ENCODE measurements at places on chromosomes 5 and 9. TPM values are rescaled to one million over a fixed set of nuclear protein-coding genes. Genes with fewer than 3 reads are reported as not detected.

DNA sequence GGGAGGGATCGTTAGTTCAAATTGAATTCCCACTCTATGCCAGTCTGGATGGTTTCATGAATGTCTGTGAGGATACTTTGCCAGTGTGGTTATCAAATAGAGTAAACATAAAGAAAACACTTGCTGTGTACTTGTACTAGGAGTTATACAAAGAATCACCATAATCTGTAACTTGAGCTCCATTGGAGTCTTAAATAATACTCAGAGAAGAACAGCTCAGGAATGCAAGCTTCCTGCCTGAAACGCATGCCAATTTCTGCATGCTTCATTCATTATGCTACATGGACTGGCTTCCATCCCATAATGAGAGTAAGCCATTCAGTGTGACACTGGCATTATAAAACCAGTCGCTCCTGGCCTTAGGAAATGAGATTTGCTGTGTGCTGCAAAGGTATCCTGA, 351.4 kb downstream of the SEMA5A start:
- no peak overlapping the region for H3K4me3 ChIP-seq
- H3K27ac ChIP-seq = no peak overlapping the region
- no peak for DNase-seq
- H3K4me1 ChIP-seq = no peaks in the 10 kb centered on the region
- no peaks in the 10 kb centered on the region for H3K27me3 ChIP-seq
- H3K36me3 ChIP-seq = no peaks in the 10 kb centered on the region

DNA sequence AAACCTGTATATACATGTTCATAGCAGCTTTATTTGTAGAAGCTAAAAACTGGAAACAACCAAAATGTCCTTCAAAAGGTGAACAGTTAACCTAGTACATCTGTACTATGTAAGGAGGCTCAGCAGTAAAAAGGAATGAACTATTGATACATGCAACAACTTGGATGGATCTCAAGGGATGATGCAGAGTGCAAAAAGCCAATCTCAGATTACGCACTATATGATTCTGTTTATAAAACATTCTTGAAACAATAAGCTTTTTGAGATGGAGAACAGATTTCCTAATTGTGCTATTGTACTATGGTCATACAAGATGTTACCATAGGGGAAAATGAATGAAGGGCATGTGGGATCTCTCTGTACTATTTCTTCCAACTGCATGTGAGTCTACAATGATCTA, 88.9 kb downstream of the PAM start:
- no peak overlapping the region for H3K27ac ChIP-seq
- no peak overlapping the region for H3K4me3 ChIP-seq
- DNase-seq = no peak
- no peaks in the 10 kb centered on the region for H3K4me1 ChIP-seq
- no peaks in the 10 kb centered on the region for H3K27me3 ChIP-seq

DNA sequence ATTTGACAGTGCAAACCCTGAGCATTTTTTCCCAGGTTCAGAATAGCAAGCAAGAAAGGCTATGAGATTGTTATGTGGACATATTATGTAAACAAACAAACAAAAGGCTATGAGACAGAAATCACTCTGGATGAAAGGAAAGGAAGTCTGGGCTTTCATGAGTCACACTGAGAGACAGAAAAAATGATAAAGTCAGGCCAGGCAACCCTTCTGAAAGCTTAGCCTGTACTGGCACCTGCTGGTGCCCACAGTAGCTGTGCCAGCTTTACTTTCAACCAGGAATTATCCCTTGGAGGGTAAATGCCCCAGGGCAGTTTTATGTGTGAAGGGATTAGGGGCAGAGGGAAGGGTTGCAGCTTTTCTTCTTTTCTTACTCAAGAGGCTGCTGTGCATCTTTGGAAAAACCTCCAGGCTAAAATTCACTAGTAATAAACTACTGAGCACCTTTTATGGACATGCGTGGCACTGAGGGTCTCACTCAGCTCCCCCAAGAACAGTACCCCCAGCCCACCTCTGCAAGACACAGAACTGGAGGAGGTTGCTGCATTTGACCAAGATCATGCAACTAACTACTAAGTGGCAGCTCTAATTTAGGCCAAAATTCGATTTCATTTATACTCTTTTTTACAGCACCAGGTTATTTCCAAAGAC, 41.7 kb downstream of the ACTL7B start:
- no peaks in the 10 kb centered on the region for H3K27me3 ChIP-seq
- no peak overlapping the region for H3K27ac ChIP-seq
- no peaks in the 10 kb centered on the region for H3K36me3 ChIP-seq
- DNase-seq = peak; percentile 58

GRCh38 chr9:118651511-118651910, 717.7 kb downstream of the BRINP1 start:
- H3K36me3 ChIP-seq = no peaks in the 10 kb centered on the region
- H3K4me1 ChIP-seq = no peaks in the 10 kb centered on the region
- no peak overlapping the region for H3K4me3 ChIP-seq
- no peak overlapping the region for H3K27ac ChIP-seq

- no peaks in the 10 kb centered on the region for H3K36me3 ChIP-seq
- H3K27ac ChIP-seq = peak within 1 kb of the TSS; percentile 68
- DNase-seq = peak; percentile 78
- no peaks in the 10 kb centered on the region for H3K27me3 ChIP-seq
Measured at GRCh38 chr5:154850255-154851062, at the start of gene FAXDC2. Gene FAXDC2, minus strand, starts transcription at chr5:154850603. Its CDS starts 12,425 bp downstream, at chr5:154838178.

The RXRA gene
- 18.9 TPM for polyA plus RNA-seq

The IL5 gene
- polyA plus RNA-seq = not detected

DNA sequence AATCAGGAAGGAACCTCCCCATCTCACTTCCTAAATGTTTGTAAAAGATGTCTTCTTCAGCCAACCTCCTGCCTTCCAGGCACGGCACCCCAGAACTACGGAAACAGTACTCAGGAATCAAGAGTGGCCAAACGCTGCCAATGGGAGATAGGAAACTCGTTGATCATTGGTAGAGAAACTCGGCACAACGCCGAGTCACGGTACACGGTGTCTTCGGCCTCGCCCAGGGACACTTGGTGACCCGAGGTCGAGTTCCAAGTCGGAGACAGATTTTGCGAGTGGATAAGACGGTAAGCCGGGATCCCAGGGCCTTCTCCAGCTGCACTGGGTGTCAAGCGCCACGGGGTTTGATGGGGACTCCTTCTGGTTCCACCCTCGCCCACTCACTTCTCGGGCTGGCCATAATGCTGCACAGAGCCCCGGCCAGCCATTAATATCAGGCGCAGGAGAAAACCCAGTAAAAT, 343 bp downstream of the KIAA0825 start:
- peak overlapping the region; percentile 79 for H3K27ac ChIP-seq
- no peaks in the 10 kb centered on the region for H3K36me3 ChIP-seq
- H3K4me1 ChIP-seq = peaks cover 17% of the 10 kb centered on the region
- DNase-seq = peak; percentile 35
- H3K27me3 ChIP-seq = no peaks in the 10 kb centered on the region

The ZNF618 gene
- polyA plus RNA-seq = 0.07 TPM

The ECM2 gene
- 0.37 TPM for polyA plus RNA-seq

GRCh38 chr5:159874263-159874662, 42.0 kb upstream of the ADRA1B start:
- no peaks in the 10 kb centered on the region for H3K36me3 ChIP-seq
- H3K4me3 ChIP-seq = no peak overlapping the region
- no peak overlapping the region for H3K27ac ChIP-seq
- no peaks in the 10 kb centered on the region for H3K27me3 ChIP-seq

The STPG3 gene
- polyA plus RNA-seq = not detected

DNA sequence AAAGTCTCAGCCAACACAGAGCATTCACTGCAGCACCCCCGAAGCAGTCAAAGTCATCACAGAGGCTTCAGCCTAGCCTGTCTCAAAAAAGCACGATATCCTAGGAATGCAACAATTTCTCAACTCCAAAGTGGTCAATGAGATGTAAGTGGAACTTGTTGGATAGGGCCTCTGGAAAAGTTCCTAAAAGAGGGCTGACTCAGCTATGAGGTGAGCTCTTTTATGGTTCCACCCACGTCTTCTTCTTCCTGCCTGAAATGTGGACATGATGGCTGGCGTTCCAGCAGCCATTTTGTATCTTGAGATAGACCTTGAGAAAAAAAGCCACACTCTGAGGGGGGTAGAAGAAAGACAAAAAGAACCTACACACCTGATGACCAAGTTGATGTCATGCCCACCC, 32.5 kb upstream of the TRIO start:
- DNase-seq = no peak
- H3K36me3 ChIP-seq = no peaks in the 10 kb centered on the region
- peaks cover 27% of the 10 kb centered on the region for H3K4me1 ChIP-seq
- H3K4me3 ChIP-seq = no peak overlapping the region
- no peak overlapping the region for H3K27ac ChIP-seq

- no peaks in the 10 kb centered on the region for H3K4me1 ChIP-seq
- H3K27ac ChIP-seq = no peak overlapping the region
- H3K27me3 ChIP-seq = no peaks in the 10 kb centered on the region
- H3K4me3 ChIP-seq = no peak overlapping the region
- DNase-seq = no peak
Measured at GRCh38 chr5:123264394-123264793, 158.8 kb downstream of the CEP120 start.

DNA sequence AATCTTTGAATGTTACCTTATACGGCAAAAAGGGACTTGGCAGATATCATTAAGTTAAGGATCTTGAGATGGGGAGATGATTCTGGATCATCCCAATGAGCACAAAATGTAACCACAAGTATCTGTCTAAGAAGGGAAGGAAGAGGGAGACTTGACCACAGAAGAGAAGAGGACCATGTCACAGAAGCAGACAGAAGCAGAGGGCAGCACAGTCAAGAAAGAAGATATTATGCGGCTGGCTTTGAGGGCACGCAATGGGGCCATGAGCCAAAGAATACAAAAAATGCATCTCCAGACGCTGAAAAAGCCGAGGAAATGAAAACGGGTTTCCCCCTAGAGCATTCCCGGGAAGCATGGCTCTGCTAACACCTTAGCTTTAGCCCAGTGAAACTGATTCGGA, 225.3 kb downstream of the NR2F1-AS1 start:
- peaks cover 1% of the 10 kb centered on the region for H3K27me3 ChIP-seq
- no peak overlapping the region for H3K4me3 ChIP-seq
- no peaks in the 10 kb centered on the region for H3K4me1 ChIP-seq
- H3K36me3 ChIP-seq = no peaks in the 10 kb centered on the region
- DNase-seq = no peak
- no peak overlapping the region for H3K27ac ChIP-seq

The CARD9 gene
- 3.3 TPM for polyA plus RNA-seq

The PCDHGA11 gene
- 0.04 TPM for polyA plus RNA-seq

GRCh38 chr5:97408331-97408730, 225.3 kb upstream of the RIOK2 start:
- H3K4me1 ChIP-seq = no peaks in the 10 kb centered on the region
- no peaks in the 10 kb centered on the region for H3K36me3 ChIP-seq

GRCh38 chr5:9782826-9783560, 152.8 kb upstream of the TAS2R1 start:
- H3K27me3 ChIP-seq = no peaks in the 10 kb centered on the region
- H3K27ac ChIP-seq = no peak overlapping the region
- no peak for DNase-seq
- no peaks in the 10 kb centered on the region for H3K4me1 ChIP-seq
- no peaks in the 10 kb centered on the region for H3K36me3 ChIP-seq

DNA sequence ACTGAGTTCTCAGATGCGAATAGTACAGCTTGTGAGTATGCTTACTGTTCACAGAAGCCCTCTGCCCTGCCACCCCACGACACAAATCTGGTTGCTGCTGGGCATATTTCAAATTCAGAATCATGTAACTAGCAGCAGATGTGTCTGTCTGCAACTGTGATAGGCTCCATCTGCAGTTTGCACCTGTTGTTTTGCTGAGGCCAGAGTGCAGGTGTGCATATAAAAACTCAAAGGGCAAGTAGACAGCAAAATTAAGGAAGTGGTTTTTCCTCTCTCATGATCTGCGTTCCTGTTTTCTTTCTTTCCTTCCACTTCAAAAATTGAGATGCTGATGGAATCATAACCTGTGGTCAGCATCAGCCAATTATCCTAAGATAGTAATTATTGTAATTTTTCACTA, 1000.5 kb downstream of the PTPRD start:
- DNase-seq = no peak
- H3K4me3 ChIP-seq = no peak overlapping the region
- no peak overlapping the region for H3K27ac ChIP-seq
- H3K27me3 ChIP-seq = no peaks in the 10 kb centered on the region
- no peaks in the 10 kb centered on the region for H3K36me3 ChIP-seq
- H3K4me1 ChIP-seq = no peaks in the 10 kb centered on the region

DNA sequence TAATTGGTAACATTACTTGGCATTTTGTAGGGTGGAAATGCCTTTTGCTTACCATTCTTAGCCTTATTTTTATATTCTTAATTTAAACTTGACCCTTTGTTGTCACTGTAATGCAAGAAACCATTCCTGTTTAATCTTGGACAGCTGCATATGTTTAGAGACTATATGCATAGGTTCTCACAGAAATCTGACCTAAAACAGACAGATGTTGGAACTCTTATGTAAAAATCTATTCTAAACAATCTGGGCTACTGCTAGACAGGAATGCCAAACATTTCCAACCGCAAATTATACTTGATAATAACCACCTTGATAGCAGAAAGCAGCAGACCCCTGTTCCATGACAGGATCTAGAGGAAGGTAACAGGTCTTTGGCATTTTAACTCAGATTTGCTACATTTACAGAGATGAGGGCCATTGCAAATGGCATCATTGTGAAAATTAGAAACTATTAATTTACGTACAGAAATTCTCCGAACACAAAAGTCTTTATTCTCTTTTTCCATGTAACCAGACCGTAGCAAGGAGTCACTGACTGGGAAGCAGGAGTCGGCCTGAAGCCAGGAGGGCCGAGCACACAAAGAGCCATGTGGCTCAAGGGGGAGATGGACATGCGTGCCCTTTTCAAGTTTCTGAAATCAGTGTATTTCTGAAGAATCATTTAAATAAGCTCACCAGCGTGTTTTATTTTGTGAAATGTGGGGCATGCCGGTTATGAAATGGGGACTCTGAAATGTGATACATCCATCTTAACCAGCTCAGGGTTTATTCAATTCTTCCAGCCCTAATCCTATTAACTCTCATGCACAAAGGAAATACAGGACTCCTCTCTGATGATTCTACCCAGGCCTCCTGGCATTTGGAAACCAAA, 139.3 kb downstream of the AOPEP start:
- no peaks in the 10 kb centered on the region for H3K27me3 ChIP-seq
- DNase-seq = no peak
- H3K27ac ChIP-seq = no peak overlapping the region
- no peak overlapping the region for H3K4me3 ChIP-seq
- H3K4me1 ChIP-seq = peaks cover 56% of the 10 kb centered on the region

Measured in HepG2 (cell line).